ENCODE measurements at places on chromosomes 6 and 20. TPM values are rescaled to one million over a fixed set of nuclear protein-coding genes. Genes with fewer than 3 reads are reported as not detected.

DNA sequence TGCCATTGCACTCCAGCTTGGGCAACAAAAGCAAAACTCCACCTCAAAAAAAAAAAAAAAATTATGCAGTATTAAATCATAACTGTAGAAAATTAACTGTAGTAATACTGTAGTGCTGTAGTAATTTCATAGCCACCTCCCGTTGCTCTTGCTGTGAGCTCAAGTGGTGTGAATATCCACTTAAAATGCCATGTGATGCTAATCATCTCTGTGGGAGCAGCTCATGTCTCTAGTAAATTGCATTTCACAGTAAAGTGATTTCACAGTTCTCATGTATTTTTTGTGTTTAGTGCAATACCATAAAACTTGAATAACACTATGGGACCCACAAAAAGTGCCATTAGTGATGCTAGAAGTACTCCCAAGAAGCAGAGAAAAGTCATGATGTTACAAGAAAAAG is 14.4 kb upstream of the FAM217A start:
- DNase-seq = no peak

DNA sequence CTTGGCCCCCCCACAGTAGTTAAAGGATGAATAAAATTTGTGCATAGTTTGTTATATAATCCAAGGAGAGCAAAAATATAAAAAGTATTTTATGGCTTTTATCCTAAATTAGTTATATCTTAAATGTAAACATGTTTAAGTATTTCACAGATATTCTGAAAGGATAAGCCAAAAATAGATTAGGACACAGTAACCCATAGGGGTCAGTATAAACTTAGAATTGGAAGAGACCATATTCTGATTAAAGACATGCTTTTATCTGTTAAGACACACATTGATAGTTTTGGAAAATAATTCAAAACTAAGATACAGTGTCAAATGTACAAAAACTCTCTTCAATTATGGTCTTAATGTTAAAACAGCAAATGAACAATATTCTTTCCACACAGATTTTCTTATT is 4.5 kb upstream of the SERINC1 start:
- DNase-seq = peak; percentile 52

Gene DZANK1
- 2.7 TPM for total RNA-seq

DNA sequence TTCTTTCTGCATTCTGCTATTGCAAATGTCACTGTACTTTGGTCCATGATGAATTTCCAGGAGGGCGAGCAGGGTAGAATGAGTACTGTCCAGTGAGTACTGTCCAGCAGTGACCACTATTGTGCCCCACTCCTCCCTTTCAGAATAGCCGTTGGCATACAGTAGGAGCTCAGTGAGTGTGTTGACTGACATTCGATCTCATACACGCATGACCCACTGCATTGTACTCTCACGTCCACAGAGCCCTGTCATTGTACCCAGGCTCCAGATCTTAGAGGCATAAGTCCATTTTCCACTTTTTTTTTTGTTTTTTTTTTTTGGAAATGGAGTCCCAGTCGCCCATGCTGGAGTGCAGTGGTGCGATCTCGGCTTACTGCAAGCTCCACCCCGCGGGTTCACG is 8.2 kb downstream of the DYNLRB1 start:
- DNase-seq = no peak

GRCh38 chr6:49556429-49556837 is 6.0 kb downstream of the C6orf141 start:
- DNase-seq = peak; percentile 67

Gene GSTA2
- 0.32 TPM for total RNA-seq

GRCh38 chr6:6885521-6886170 is 222.1 kb upstream of the RREB1 start:
- DNase-seq = peak; percentile 42

DNA sequence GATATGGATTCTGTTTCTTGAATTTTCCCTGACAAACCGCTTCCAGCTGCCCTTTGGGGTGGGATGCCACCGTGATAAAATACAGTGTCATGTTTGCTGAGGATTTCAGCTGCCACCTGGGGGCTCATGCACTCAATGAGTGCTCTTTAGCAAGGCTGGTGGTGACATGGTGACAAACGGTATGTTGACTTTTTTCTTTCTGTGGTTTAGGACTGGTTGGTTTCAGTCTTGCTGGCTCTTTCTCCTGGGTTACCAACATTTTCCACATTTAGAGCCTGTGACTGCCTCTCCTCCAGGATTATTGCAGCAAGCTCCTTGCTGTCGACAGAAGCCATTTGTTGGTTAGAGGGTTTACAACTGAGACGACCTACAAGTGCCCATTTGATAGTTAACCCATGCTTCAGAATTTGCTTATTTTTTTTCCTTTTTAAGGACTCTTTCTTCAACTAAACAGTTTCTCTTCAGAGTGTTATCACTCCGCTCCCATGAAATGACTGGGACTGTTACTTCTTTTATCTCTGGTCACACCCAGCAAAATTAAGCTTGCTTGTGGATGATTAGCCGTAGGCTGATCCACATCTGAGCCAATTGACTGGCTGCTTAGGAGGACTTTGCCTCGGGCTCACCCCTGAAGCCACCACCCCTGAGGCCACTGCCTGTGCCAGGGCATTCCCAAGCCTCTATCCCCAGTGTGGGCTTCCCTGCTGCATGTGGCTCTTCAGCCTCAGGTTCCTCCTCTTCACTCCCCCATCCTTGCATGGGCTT is 48.4 kb upstream of the CDYL start:
- DNase-seq = no peak

Gene LTV1
- total RNA-seq = 33.2 TPM

- peak; percentile 93 for DNase-seq
Observed at GRCh38 chr20:33945391-33946081, 48.2 kb upstream of the RALY start.

Gene LAMA4
- 54.9 TPM for total RNA-seq

Gene C6orf141
- not detected for total RNA-seq

Gene TEAD3
- 1.8 TPM for total RNA-seq

- DNase-seq = no peak
Observed at GRCh38 chr6:136073216-136073615, 176.9 kb downstream of the MTFR2 start.

Gene DLL1
- total RNA-seq = 0.13 TPM

- DNase-seq = no peak
Observed at GRCh38 chr20:58585753-58586540, 65.1 kb upstream of the STX16 start.

- DNase-seq = no peak
Observed at GRCh38 chr6:37551867-37552266, 52.2 kb upstream of the CCDC167 start.

DNA sequence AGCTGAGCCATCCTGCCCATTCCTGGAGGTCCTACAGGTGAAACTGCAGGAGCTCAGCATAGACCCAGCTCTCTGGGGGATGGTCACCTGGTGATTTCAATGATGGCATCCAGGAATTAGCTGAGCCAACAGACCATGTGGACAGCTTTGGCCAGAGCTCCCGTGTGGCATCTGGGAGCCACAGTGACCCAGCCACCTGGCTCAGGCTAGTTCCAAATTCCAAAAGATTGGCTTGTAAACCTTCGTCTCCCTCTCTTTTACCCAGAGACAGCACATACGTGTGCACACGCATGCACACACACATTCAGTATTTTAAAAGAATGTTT is 44.0 kb downstream of the SIRPA start:
- DNase-seq = no peak

GRCh38 chr6:152176268-152176667 is 368.8 kb downstream of the ESR1 start:
- DNase-seq = no peak

GRCh38 chr20:62671765-62672164 is 29.5 kb downstream of the SLCO4A1 start:
- DNase-seq = no peak

DNA sequence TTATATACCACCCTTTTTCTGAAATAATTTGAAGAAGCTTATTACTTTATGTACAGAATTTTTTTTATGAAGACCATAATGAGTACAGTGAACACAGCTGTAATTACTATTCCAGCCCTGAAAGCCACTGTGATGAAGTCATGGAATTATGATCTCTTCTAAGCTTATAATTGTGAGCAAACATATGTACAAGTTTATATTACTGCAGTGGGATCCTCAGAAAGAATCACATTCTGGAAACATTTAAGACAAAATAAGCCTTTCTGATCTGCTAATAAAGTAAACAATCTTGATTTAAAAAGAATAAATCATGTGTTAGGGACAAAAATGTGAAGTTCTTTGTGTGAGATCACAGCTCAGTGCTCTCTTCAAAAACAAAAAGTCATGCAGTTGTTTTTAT is 560.4 kb downstream of the CD109 start:
- no peak for DNase-seq

- no peak for DNase-seq
Observed at GRCh38 chr6:131413831-131414191, 159.2 kb upstream of the ARG1 start.

Gene ANKRD66
- not detected for total RNA-seq

DNA sequence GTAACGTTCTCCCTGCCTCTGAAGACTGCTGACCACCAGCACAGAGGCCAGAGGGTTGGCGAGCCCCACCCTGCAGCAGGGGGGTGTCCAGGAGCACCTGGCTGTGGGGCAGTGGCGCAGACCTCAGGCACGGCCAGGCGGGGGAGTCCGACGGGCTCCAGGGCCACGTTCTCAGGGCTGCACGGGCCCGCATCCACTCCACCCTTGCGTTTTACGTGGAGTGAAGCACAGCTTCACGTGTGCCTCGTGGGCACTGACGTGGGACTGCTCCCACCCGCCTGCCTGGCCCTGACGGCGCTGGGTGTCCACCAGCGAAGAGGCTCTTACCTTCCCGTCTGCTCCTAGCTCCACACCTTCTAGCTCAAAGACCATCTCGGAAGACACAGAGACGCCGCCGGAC is 6.9 kb downstream of the RPS21 start:
- DNase-seq = no peak

- DNase-seq = no peak
Observed at GRCh38 chr6:18506382-18507017, 119.3 kb downstream of the RNF144B start.

GRCh38 chr6:101266063-101266462 is 127.4 kb upstream of the GRIK2 start:
- DNase-seq = no peak

GRCh38 chr6:402901-403658 is 11.5 kb downstream of the IRF4 start:
- DNase-seq = no peak

- no peak for DNase-seq
Observed at GRCh38 chr6:6407071-6407741, 86.7 kb upstream of the F13A1 start.

DNA sequence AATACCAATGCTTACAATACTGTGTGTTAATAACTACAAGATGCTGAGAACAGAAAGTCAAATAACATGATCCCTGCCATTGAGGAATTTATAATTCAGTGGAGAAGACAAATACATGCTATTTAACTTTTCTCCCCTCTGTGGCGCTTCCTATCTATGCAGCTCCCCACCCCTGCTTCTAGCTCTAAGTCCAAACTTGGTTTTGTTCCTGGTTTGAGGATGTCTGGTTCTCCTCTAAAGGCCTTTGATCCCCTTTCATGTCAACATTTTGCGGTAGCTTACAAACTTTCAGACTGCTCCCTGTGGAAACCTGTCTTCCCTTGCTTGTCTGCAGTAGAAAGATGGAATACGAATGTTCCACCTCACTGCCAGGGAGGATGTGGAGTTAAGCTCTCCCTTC is 18.4 kb upstream of the REPS1 start:
- no peak for DNase-seq

Gene CTAGE9
- total RNA-seq = not detected

DNA sequence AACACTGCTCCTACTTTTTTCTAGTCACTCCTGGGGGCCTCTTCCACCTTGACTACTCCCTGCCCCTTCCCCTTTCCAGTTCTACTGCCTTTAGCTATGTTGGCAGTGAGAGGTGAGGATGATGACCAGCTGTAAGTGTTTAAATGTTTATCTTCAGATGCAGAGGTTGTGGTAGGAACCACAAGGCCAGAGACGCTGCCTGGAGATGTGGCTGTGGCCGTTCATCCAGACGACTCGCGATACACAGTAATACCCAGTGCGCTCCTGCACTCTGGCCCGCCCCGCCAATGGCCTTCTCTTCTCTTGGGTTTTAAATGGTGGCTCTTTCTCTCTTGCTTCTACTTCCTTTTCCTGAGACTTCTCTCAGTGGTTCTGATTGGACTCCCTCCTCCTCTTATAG is 4.6 kb downstream of the VARS2 start:
- no peak for DNase-seq

DNA sequence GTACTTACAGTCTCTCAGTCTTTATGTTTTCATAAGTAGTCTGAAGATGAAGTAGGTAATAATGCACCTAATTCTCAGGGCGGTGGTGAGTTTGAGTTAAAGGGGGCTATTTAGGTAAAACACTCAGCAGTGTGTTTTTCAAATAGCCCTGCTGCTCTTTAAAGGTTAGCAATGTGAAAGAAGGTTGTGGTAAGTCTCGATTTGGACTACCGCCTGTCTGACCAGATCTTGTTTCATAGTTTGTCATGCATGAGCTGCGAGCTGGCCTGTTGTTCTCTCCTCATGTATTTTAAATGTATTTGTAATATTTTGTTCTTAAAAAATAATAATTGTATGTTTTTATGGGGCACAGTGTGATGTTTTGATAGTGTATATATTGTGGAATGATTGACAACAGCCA is 340.2 kb downstream of the DHX35 start:
- no peak for DNase-seq

DNA sequence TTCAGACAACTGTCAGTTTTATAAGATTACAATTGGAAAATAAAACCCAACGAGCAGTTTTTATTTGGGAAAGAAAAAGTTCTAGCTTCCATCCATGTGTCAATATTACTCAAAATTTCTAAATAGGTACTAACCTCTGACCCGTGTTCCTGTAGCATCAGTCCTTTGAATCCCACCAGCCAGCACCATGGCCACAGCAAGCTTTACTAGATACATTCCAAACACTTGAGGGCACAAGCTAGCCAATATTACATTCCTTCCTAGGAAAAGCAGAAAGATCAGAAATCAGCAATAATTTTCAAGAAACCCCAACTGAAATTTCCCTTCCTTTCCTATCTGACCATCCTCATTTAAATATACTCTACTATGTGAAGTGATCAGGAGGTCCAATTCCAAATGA is 19.2 kb downstream of the ASF1A start:
- DNase-seq = no peak

DNA sequence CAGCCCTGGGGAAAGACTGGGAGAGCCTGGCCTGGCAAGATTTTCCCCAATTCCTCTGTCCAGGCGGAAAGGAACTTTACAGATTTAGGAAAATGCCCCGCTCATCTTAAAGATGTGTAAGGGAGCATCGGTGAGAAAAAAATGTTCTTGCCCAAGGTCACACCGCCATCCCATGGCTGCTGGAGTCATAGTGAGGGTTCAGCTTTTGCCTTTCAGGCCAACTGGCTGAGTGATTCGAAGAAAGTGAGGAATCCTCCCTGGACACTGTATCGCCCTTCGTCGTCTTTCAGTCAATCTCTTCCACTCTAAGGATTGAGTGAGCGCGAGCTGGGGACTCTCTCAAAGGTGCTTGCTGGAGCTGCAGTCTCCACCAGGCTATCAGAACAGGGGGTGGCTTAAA is 1.4 kb downstream of the WFDC2 start:
- DNase-seq = no peak
